ENCODE measurements at places on chromosomes 7 and 10. TPM values are rescaled to one million over a fixed set of nuclear protein-coding genes. Genes with fewer than 3 reads are reported as not detected.
A peak's percentile ranks its signal among the peaks of the same experiment; 100 is the strongest.

DNA sequence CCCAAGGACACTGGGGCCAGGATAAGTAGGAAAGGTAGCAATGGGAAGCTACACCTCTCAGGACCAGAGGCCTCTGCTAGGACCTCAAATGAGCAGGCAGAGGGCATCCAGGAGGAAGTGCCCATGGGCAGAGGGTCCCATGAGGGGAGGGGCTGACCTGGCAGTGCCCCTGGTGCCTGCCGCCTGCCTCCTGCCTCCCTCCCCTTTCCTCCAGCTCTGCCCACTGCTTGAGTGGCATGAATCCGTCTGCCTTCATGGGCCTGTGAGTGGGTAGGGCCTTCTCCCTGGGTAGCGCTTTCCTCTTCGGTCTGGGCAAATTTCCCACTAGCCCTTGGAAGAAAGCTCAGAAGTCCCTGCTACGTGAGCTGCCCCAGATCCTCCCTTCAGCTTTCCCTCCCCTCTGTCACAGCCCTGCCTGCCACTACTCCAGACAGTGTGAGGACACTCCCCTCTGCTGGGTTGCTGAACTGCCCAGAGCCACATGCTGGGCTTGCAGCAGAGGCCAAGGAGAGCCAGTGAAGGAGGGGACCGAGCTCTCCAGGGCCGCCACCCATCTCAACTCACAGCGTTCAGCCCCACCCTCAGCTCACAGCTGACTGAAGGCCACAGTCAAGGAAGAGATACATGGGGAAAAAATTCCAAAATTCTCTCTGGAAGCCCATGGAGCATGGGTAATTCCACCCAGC, 141.4 kb downstream of the ARHGAP22 start:
- no peak for DNase-seq

DNA sequence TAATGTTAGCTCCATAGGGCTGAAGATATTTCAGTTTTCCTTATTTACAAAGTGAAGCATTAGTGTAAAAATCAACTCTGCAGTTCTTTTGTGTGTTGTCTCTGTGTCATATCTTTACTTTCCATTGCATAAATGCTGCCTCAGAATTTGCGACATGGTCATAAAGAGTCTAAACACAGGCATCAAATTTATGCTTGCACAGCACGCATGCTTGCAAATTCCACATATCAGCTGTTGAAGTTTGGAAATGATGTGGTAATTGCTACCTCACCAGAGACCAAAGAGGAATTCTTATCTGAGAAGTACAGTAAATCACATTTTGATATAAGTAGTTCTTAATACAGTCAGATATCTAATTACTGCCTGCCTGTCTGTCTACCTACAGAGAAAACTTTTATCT, 348.2 kb upstream of the GRM3 start:
- DNase-seq, result no peak

- peak; percentile 44 for DNase-seq
These were observed 901 bp upstream of the CCNY start for GRCh38 chr10:35335133-35336083.

DNA sequence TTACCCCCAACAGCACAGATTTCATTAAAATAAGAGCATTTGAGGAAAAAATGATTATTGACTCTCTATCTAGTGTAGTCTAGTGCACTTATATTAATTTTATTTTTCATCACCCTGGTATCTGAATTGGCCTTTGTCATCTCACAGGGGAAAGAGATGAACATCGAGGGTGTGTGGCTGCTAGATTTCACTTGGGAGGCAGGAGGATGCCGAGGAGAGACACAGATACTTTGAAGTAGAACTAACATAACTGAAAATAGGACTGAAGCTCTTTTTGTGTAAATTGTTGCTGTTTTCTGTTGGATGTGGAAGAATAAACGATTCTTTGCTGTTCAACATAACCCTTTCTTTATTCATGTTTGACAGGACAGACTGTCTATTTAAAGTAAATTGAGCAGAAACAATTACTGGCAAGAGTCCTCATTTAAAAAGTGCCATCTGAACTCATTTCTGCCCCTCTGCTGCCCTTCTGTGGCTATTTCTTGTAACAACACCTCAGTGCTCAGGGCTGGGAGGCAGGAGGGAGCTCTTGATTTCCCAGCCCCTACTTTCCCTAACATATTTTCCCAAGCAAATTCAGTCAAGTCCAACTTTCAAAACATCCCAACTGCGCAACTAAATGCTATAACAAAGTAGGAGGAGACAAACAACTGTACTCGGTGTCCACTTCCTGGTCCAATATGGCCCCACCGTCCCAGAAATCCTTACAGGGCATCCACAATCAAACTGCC, 15.6 kb downstream of the LYZL1 start:
- DNase-seq, result peak; percentile 79

- DNase-seq, result no peak
These were observed 10.3 kb downstream of the RBP3 start for GRCh38 chr10:47358457-47358856.

- peak; percentile 72 for DNase-seq
These were observed 256.4 kb upstream of the PHYHIPL start for GRCh38 chr10:58919927-58920654.

- no peak for DNase-seq
These were observed 915.2 kb upstream of the MBL2 start for GRCh38 chr10:53687800-53688199.

- no peak for DNase-seq
These were observed 146.1 kb upstream of the FRMD4A start for GRCh38 chr10:14476641-14477407.

DNA sequence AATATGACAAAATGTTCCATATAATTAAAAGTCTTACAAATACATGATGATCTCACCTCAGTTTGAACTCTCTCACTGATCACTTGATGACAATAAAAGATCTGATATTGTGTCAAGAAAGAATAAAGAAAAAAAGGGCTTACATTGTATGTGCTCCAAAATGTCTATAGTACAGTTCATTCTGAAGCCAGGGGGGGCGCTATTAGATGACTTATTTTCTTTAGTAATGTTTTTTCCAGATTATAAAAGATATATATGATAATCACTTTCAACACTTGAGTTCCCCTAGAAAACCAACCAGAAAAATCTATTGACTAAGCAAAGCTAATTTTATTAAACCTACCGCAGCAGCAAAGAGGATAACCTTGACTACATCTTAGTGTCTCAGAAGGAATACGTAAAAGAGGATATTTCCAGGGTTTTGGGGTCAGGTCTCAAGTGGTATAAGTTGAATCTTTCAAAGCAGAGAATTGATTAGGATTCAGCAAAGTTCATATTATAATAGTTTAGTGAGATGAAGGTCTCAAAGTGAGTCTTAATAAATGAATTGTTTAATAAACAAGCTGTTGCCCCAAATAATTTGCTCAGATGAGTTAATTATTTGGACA, 55.8 kb downstream of the PTN start:
- DNase-seq, result no peak

GRCh38 chr7:55252386-55252785, 112.8 kb upstream of the LANCL2 start:
- DNase-seq, result no peak

- no peak for DNase-seq
These were observed 160.4 kb upstream of the PHYHIPL start for GRCh38 chr10:59016043-59016442.

GRCh38 chr7:151207804-151208203, 2.5 kb downstream of the H2BK1 start:
- DNase-seq, result no peak

DNA sequence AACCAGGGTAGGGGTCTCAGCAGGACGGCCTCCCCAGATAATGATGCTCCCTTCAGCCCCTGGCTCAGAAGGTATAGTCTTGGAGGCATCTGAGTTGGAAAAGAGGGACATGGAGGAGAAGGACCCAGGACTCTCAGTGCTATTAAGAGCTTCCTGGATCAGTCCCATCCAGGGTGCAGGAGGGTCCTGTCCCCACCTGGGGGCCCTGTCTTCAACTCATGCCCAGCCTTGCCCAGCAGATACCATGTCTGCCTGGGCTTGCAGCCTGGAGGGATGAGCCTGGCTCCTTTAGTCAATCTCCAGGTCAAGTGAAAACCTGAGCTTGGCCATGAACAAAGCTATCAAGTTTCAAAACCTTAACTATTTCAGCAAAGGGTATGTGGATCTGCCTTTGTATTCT, 67.6 kb downstream of the PRTFDC1 start:
- no peak for DNase-seq

DNA sequence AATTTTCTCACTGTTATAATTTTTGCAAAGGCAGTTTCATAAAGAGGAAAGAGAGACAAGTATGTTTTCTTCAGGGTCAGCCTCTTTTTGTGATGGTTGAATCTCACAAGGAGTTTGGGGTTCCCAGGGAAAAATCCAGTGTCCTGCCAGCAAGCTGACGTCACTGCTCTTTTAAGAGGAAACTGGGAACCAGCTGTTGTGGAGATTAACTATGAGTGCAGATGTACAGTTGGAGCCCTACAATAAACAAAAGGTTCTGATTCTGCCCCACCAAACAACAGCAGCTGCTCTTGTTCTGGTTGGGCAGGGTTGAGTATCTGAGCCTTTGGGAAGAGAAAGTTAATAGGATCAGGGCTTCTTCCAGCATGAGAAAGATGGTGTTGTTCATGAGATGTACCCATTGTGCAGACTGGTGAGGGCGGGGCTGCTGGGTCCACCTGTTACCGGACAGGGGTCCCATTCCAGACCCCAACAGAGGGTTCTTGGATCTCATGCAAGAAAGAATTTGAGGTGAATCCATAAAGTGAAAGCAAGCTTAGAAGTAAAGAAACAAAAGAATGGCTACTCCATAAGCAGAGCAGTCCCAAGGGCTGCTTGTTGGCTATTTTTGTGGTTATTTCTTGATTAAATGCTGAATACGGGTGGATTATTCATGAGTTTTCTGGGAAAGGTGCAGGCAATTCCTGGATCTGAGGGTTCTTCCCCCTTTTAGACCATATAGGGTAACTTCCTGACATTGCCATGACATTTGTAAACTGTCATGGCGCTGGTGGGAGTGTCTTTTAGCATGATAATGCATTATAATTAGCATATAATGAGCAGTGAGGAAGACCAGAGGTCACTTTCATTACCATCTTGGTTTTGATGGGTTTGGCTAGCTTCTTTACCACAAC, 12.5 kb downstream of the PRF1 start:
- no peak for DNase-seq

DNA sequence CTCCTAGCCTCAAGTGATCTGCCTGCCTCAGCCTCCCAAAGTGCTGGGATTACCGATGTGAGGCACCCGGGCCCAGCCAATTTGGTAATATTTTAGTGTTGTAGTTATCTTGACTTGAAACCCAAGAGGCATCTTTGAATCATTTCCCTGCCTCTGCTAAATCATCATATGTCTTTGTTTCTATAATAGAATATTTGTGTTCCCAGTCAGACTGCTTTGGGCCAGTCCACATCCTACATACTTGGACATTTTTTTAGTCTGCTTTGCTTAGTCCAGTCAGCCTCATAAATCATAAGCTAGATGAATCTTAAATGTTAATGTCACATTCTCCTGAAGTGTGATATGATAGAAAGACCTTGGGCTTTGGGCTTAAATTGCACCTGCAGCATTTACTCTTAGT, 5.9 kb downstream of the STAM start:
- DNase-seq, result no peak

DNA sequence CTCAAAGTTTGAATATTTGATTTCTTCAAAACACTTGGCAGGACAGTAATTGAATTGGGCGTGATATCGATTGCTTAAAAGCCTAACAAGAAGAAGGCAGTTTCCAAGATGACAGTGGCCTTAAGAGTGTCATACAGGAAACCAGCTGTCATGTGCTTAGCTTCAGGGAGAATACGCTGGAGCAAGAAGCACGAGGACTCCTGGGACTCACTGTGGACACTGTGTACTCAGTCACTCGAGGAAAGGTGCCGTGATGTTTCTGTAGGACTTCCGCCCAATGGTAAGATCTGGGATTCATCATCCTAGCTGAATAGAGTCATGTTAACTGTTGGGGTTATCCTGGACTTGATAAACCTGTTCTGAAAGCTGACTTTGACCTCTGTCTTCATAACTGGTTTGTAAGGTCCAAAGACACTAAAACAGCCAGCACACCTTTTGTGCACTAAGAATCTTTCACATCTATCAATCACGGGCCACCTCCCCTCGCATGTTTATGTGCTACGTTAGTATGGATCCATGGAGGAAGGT, 113.5 kb downstream of the CELF2 start:
- DNase-seq, result no peak

GRCh38 chr10:30774261-30774660, 144.7 kb upstream of the LYZL2 start:
- DNase-seq, result no peak

DNA sequence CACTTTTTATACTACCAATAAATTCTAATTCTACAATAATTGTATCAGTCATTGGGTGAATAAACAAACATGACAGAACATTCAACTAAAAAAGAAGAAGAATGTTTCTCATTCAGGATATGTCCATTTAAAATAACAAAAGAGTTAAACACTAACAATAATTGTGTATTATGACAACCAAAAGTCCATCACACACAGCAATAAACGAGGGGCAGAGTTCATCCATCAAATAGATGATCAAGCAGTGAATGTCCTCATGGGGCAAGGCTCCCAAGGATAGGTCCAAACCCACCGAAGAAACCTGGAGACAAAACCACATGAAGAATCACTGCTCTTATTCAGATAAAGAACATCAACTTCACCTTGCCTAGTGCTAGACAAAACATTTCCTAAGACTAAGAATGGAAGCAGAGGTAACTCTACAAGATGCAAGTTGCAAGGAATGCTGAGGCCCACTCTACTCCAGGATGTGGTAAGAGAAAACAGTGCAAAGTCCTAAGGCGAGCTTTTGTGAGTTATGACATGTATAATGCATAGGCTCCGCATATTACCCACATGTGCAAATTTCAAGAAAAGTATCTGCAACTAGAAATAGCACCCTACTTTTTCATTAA, 115.1 kb downstream of the PARD3 start:
- no peak for DNase-seq

- DNase-seq, result no peak
These were observed 50.0 kb downstream of the SLC37A3 start for GRCh38 chr7:140348161-140348849.

GRCh38 chr10:70502406-70502805, 23.8 kb downstream of the PALD1 start:
- DNase-seq, result no peak

- DNase-seq, result no peak
These were observed 43.1 kb upstream of the HPS1 start for GRCh38 chr10:98489561-98490481.

DNA sequence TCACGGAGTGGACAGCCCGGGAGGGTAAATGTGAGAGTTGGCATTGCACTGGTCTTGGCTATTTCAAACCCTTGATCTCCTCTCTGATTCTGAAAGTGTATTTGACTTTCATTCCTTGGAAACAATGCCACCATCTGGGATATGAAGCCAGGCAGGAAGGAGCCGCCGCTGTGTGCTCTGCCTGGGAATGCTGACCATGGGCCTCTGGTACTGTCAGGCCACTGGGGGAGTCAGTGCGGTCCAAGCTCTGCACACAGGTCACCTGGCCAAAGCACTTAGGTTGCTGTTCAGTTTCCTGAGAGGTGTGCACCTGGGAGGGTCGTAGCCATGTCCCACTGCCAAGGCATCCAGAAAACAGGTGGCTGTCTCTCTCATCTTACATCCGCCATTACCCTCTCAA, 68.5 kb upstream of the SHH start:
- no peak for DNase-seq

GRCh38 chr7:84847790-84848189, 339.1 kb downstream of the SEMA3D start:
- no peak for DNase-seq

The OR6V1 gene
- polyA plus RNA-seq, result not detected

The NAT16 gene
- polyA plus RNA-seq, result 0.12 TPM

The ZEB1 gene
- 8.5 TPM for polyA plus RNA-seq

The HDAC9 gene
- polyA plus RNA-seq, result 0.05 TPM

The CPA5 gene
- polyA plus RNA-seq, result not detected

The CFAP70 gene
- polyA plus RNA-seq, result 0.32 TPM

The AGBL3 gene
- polyA plus RNA-seq, result 2.7 TPM

The BRAF gene
- 5.9 TPM for polyA plus RNA-seq

The HSPA12A gene
- polyA plus RNA-seq, result 16.9 TPM

The STYXL1 gene
- 36.0 TPM for polyA plus RNA-seq

The ZCCHC24 gene
- polyA plus RNA-seq, result 4.2 TPM

Data from A549 (cell line).